ENCODE measurements at places on chromosomes 3 and 15.

DNA sequence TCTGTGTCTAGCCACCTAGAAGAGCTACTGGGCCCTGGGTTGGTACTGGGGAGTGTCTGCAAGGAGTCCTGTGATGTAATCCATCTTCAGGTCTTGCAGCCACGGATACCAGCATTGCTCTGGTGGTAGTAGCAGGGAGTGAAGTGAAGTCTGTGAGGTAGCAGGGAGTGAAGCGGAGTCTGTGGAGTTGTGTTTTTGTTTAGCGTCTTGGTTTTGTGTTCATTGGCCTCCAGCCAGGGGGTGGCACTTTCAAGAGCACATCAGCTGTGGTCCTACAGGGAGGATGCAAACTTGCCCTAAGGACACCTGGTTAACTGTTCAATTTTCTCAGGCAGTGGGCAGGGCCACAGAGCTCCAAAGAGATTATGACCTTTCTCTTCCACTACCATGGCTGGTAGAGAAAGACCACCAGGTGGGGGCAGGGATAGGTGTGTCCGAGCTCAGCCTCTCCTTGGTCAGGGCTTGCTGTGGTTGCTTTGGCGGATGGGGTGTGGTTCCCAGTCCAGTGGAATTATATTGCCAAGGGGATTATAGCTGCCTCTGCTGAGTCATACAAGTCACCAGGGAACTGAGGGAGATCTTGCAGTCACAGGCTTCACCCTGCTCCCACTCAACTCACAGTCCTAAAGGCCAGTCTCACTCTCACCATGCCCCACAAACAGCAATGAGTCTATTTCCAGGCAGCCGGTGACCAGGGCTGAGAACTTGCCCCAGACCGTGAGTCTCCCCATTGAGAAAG, 424.7 kb downstream of the ZBBX start:
- no peak for DNase-seq

DNA sequence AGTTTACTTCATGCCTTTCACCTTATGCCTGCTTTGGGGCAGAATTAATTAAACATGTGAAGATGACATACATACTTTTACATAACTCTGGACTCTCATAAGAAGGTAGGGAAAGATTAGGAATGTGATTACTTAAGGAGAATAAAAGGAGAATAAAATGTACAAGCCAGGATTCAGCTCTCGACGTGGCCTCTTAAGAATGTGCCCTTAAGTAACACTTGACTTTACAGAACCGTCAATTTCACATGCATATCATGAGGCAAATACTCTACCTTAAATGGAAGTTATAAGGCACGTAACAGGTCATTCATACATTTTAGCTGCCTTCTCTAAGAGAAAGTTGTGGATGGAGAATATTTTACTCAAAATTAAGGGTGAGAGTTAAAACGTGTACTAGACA, 263.7 kb upstream of the LMCD1 start:
- no peak for DNase-seq

- DNase-seq, result no peak
Observed at GRCh38 chr3:125431391-125431790, 56.3 kb upstream of the ZNF148 start.

- no peak for DNase-seq
Observed at GRCh38 chr3:38738630-38739395, 77.2 kb downstream of the SCN10A start.

DNA sequence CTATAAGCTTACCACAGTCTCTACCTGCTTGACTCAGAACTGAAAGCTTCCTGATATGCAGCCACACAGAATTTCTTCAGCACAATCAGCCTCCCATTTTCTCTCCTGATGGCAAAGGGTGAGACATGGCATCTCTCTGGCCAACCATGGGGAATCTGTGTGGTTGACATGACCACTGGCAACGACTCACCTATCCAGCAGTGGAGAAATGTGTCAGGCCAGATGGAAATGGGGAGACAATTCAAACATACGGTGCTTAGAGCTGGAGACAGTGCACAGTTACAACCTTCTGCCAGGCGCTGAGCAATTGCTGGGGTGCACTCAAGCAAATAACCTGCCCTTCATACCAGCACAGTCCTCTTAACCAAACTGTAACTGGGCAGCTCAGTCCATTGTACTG, 3.6 kb downstream of the ZNF385D start:
- DNase-seq, result no peak

DNA sequence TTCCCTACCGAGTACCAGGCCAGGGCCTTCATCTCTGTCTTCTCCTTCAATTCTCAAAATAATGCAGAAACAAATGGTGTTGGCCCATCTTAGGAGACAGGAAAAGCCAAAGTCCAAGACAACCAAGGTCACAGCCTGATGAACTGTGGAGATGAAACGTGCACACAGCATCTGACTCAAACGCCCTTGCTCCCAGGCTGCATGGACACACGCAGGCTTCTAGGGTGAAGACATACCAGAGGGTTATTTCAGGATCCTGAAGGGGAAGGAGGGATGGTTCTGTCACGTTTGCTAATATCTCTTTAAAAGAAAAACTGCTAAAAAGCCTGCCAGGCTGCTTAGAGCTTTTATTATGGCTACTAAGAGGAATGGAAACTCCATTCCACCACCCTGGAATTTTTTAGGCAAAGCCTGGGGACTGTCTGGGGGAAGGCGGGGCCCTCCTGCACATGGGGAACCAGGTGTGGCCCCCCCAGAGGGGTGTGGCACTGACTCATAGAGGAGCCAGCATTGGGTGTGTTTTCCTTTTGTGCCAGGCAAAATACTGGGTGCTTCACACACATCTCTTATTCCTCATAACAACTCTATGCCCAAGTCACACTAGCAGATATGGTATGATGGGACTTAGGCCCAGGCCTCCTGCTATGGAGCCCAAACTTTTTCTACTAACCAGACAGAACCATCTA, 62.9 kb downstream of the UMPS start:
- DNase-seq, result no peak

GRCh38 chr15:71581398-71581930, 228.9 kb upstream of the NR2E3 start:
- DNase-seq, result no peak

GRCh38 chr3:114147251-114147650, 31.6 kb downstream of the DRD3 start:
- DNase-seq, result no peak

DNA sequence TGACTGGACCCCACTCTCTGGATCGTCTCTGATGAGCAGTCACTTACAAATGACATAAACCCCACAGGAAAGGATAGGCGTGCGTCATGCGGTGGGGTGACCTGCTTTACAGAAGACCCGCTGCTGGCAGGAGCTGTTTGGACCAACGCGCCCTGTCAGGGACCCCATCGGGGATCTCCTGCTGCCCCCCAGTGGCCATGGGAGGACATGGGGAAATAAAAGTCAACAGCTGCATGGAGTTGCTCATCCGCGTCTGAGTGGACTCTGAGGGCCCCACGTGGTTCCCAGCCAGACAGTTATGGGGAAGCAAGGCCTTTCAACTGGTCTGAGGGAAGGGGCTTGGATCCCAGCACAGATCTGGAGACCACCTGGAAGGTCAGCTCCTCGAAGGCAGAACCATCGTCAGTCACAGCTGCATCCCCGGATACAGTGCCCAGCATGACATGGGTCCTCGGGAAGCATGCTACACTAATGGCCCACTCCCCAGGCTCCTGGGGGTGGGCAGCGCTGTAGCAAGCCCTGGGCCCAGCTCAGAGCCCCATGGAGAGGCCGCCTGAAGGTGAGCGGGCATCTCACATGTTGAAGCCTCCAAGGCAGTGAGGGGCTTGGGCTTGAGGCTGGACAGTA, 32.1 kb downstream of the PTH1R start:
- DNase-seq, result peak; percentile 93

All from right hindlimb (tissue), 1 donor.